Epithelial cell of proximal tubule (primary cell): ENCODE measurements at places on chromosomes 1 and 21. TPM values are rescaled to one million over a fixed set of nuclear protein-coding genes. Genes with fewer than 3 reads are reported as not detected.

Gene PLEKHA6
- total RNA-seq = 10.4 and 19.9 TPM in 2 replicates

Gene FAM131C
- 0.46 TPM in 1 of 2 replicates, not detected in the other for total RNA-seq

GRCh38 chr1:32818804-32819541 lies 1.5 kb downstream of the S100PBP start:
- DNase-seq = no peak

DNA sequence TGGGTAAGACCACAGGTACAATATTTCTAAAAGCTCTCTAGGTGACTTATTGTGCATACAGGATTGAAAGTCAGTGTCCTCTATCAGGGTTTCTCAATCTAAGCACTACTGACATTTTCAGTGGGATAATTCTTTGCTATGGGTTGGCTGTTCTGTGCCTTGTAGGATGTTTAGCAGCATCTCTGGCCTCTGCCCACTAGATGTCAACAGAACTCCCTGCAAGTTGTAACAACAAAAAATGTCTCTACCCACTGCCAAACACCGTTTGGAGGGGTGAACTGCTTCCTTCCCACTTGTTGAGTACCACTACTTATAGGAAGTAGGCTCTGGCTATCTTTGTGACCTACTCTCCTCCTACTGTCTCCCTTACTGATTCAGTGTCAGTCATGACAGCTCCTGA lies 90.1 kb upstream of the ZRANB2 start:
- no peak for DNase-seq

DNA sequence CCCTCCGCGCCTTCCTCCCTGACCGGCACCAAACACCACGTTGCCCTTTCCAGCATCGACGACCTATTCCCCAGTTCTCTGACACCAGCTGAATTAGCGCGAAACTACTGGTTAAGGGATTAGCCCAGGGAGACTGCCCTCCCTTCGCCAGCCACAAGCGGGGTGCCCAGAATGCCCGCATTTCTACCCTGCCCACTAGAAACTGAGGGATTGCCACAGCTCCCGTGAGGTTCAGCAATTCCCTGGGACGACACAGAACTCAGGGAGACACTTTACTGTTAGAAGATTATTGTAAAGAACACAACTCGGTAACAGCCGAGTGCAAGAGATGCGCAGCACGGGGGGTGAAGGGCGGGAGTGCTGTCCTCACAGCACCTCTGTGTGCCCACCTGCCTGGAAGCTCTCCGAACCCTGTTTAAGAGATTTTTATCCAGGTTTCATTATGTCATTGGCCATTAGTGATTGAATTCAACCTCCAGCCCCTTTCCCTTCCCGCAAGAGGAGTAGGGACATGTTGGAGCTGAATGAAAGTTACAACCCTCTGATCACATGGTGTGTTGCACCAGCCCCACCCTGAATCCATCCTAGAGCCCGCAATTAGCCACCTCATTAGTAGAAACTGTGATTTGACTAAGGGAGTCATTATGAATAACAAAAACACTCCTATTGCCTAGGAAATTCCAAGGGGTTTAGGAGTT lies 15.8 kb upstream of the RIPPLY3 start:
- no peak for DNase-seq

DNA sequence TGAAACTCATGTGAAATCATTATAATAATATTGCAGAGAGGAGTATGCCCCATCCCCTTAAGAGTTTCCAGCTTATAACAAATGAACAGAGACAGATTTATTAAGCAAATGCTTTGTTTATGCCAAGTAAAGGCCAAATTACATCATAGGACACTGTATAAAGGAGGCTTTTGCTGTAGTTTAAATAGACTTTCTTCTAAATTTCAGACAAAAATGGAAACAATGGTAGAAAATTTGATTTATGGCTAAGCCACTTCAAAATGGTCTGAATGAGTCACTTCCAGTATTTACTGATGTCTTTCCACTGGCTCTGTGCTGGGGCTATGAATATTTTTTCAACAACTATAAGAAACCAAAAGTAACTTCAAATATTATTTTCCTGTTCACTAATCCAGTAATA lies 81.1 kb upstream of the ST6GALNAC5 start:
- no peak for DNase-seq

DNA sequence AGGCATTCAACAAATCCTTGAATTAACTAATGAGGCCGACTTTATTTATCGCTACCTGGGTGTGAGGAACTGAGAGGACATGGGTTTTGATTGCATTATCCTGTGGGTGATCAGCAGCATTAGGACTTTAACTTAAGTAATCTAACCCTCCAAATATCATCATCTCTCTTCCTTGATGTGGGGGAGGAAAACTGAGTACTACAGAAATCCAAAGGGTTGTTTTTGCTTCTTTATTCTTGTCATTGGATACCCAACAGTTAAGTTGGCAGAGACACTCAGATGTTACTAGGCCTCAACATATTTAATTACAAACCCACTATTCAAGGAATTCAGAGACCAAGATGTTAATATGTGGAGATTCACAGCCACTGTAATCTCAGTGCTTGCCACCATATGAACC lies 97.4 kb upstream of the ST6GALNAC5 start:
- DNase-seq = no peak
